ENCODE measurements at places on chromosomes 16 and 17.

GRCh38 chr17:980406-981291, 1.1 kb upstream of the NXN start:
- peak; percentile 58 for DNase-seq

DNA sequence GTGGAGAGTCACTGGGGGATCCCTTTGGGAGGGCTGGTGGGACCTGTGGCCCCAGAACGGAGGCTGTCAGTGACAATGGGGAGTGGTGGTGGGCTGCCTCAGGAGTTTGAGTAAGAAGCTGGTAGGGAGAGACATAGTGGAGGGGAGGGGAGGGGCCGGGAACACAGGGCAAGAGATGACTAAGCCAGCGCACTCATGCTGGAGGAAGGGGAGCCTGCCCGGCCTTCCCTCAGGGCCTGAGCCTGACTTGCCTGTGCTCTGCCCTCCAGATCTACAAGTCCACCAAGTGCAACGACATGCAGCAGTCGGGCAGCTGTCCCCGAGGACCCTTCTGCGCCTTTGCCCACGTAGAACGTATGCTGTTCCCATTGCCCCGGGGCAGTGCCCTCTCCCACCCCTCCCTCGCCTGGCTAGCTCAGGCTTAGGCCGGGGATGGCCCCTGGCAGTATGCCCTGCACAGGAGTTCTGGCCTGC, 29.3 kb downstream of the UNC13D start:
- no peak for DNase-seq

GRCh38 chr17:38578229-38579082, 27.3 kb downstream of the SRCIN1 start:
- DNase-seq = no peak

DNA sequence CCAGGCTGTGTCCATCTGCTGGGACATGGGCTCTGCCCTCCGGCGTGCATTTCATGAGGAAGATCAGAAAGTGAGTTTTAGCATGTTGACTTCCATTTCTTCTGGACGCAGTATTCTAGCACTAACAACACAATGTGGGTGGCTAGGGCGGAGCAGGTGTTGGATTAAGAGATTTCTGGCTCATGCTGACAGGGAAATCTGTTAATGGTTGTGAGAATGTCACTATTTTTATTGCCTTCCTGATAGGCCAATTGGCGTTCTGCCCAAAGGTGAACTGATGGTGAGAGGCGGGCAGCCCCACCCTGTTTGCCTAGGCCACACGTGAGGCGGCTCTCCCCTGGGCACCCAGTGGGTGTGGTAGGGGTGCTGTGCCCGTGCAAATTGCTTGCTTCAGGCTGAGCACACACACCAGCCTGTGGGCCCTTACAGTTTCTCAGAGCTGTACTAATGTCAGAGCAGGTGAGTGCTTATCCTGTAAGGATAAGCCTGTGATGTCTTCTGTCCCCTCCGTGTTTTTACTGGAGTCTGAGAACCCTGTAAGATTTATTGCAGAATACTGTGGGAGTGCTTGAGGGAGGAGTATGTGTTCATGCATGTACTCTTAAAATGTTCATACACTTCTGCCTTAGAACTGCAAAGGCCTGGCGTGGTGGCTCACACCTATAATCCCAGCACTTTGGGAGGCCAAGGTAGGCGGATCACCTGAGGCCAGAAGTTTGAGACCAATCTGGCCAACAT, 30.9 kb downstream of the PGS1 start:
- DNase-seq = no peak

DNA sequence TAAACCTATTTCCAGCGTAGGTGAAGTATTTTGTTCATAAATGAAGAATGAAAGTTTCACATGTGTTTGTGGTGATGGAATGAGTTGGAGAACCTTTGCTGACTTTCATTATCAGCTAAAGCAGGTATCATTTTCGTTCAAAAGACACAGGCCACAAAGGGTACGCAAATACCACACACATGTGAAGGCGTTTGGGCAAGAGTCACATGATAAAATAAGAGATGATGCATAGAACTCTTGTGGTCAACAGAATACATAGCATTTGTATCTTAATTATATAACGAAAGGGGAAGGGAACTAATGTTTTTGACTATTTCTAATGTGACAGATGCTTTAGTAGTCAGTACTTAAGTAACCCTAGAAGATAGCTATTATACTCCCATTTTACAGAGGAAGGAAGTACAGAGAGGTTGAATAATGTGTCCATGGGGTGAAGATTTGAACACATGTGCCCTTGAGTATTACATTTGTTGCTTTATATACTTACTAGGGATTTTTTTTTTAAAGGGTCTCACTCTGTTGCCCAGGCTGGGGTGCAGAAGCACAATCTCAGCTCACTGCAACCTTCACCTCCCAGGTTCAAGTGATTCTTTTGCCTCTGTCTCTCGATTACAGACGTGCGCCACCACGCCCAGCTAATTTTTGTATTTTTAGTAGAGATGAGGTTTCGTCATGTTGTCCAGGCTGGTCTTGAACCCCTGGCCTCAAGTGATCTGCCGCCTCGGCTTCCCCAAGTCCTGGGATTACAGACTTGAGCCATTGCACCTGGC, 4.8 kb downstream of the RPA1 start:
- DNase-seq = no peak

DNA sequence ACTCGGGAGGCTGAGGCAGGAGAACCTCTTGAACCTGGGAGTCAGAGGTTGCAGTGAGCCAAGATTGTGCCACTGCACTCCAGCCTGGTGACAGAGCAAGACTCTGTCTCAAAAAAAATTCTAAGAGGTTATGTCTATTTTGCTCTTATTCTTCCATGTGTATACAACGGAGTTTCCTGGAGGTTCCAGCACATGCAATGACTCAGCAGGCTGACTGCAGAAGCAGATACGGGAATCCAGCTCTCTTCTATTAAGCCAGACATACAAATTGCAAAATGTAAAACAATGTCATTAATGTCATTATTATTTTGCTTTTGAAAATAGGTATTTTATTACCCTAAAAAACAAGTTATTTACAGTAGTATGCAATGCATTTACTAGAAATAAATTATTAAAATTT, 18.4 kb downstream of the MIEF2 start:
- no peak for DNase-seq

DNA sequence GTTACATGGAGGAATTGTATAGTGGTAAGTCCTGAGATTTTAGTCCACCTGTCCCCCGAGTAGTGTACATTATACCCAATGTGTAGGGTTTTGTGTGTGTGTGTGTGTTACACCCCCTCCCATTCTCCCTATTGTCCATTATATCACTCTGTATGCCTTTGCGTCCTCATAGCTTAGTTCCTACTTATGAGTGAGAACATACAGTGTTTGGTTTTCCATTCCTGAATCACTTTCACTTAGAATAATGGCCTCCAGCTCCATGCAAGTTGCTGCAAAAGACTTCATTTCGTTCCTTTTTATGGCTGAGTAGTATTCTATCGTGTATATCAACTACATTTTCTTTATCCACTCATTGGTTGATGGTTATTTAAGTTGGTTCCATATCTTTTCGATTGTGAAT, 635 bp upstream of the FA2H start:
- no peak for DNase-seq

DNA sequence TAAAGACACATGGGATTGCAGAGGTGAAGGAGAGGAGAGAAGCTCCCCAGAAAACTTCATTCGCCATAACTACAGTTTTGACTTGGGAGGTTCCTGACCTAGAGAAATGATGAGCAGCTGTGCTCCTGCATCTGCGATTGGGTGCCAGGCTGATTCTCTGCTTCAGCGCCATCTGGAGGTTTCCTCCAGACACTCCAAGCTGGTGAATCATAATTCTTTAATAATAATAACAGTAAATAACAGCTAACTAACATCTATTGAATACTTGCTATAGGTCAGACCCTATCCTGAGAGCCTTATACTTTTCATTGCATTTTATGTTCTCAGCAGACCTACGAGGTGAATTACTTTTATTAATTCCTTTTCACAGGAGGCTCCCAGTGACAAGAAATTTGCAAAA, 575.8 kb downstream of the TOX3 start:
- DNase-seq = no peak

- no peak for DNase-seq
Measured at GRCh38 chr17:10278218-10278617, 79.8 kb upstream of the GAS7 start.

- no peak for DNase-seq
Measured at GRCh38 chr16:49566432-49566831, 192.8 kb downstream of the C16orf78 start.

DNA sequence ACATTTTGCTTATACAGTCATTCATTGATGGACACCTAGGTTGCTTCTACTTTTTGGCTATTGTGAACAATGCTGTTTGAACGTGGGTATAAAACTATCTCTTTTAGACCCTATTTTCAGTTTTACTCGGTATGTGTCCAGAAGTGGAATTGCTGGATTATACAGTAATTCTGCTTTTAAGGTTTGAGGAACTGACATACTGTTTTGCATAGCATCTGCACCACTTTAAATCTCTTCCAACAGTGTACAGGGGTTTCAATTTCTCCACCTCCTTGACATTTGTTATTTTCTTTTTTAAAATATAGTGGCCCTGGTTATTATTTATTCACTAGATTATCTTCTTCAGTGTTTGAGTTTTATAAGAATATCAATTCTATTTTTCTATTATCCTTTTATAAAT, 116.9 kb downstream of the USP22 start:
- no peak for DNase-seq

GRCh38 chr17:59466946-59467801, 98.2 kb upstream of the DHX40 start:
- DNase-seq = no peak

- DNase-seq = no peak
Measured at GRCh38 chr16:50833929-50834328, 92.0 kb downstream of the CYLD start.

- DNase-seq = no peak
Measured at GRCh38 chr17:81960130-81960958, 643 bp downstream of the NOTUM start.

GRCh38 chr17:42681976-42682721, at the start of gene CNTNAP1:
Gene CNTNAP1 (plus strand): TSS chr17:42682531. CDS start chr17:42682830, 299 bp downstream.
- DNase-seq = no peak

All from activated CD4-positive, CD25-positive, alpha-beta regulatory T cell treated with anti-CD3 and anti-CD28 coated beads, Interleukin-2, amount 50 U/mL, for 16 hours (primary cell).